ENCODE measurements at places on chromosomes 11 and 22.

DNA sequence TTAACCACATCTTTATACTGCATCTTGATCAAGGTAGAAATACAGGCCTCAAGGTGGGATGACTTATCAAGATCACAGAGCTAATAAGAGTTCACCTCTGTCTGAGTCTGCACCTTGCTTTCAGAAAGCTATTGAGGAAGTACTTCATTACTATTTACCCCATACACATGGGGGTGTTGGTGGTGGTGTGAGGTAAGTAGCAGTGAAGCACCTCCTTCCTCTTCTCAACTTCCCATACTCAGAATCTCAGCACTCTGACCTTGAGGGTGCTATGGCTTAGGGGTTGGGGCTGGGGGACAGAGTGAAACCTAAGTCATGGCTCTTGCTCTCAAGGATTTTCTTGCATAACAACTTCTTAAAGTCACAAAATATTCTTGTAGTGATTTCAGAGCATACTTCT is 56.9 kb downstream of the ME3 start:
- H3K4me3 ChIP-seq: no peak overlapping the region
- no peaks in the 10 kb centered on the region for H3K27me3 ChIP-seq
- no peaks in the 10 kb centered on the region for H3K36me3 ChIP-seq
- no peak overlapping the region for H3K27ac ChIP-seq
- no peaks in the 10 kb centered on the region for H3K4me1 ChIP-seq
- DNase-seq: no peak

DNA sequence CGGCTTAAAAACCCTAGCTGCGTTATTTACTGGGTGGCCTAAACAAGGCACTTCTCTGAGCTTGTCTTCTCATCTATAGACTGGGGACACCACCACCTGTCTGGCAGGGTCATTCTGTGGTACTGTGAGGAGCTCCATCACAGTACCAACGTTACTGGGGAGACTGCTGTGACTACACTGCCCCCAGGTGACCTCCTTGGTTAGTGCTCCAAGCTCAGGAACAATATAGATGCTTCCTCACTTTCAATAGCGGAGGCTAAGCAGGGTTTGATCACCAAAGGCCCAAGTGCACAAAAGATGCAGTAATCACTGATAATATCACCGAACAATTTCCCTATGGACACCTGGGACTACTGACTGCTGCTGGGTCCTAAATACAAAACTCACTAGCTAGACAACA is 18.8 kb downstream of the PRPF19 start:
- H3K4me1 ChIP-seq: no peaks in the 10 kb centered on the region
- no peak overlapping the region for H3K27ac ChIP-seq
- no peak overlapping the region for H3K4me3 ChIP-seq
- H3K27me3 ChIP-seq: no peaks in the 10 kb centered on the region
- DNase-seq: peak; percentile 10

DNA sequence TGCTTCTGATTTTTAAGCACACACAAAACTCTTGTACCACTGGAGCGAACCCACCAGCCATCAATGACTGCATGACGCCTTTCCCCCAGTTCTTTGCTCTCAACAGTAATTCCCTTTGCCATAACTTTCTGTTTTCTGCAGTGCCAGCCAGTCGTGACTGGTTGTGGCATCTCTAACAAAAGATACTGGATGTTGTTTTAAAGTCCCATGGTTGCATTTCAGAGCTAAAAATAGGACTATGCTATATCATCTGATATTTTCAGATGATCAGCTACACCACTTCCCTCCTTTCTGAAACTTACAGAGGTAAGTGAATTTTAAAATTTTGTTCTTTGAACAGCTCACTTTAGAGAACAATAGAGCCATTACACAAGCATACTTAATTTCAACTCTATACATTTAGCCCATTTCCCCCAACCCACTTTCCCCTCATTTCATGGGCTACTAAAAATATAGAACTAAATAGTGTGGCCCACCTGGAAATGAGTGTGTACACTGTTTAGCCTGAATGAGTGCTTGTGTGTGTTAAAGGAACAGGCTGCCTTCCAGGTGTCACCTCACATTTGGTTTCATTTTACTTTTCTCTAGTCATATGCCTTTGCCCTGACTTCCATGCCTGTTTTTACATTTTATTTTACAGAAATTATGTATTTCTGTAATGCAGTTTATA is 136.9 kb upstream of the ZC3H12C start:
- H3K27ac ChIP-seq: no peak overlapping the region
- no peak overlapping the region for H3K4me3 ChIP-seq

DNA sequence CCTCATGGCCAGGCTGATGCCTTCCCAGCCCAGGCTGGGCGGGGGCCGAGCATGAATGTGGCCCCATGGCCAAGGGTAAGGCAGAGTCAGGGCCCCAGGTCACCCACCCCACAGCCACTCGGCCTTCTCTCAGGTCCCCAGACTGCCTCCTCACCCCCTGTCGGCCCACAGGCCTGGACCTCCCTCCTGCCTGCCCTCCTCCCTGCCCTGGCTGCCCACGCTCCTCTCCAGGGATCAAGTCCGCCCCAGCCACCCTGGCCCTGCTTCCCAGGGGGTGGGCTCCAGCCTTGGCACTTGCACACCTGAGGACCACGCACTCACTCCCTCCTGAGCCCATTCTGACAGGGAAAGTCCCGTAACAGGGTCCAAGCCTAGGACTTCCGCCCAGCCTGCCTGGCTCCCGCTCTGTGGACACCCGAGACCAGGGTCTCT is 37.8 kb upstream of the TH start:
- H3K27me3 ChIP-seq: no peaks in the 10 kb centered on the region
- H3K27ac ChIP-seq: no peak overlapping the region
- H3K4me1 ChIP-seq: no peaks in the 10 kb centered on the region
